ENCODE measurements at places on chromosomes 16 and 17. TPM values are rescaled to one million over a fixed set of nuclear protein-coding genes. Genes with fewer than 3 reads are reported as not detected.

The ASGR2 gene
- not detected for total RNA-seq

The CA5A gene
- total RNA-seq, result not detected

The MEIOC gene
- under 0.01 TPM for total RNA-seq

The RUNDC3A gene
- total RNA-seq, result not detected

The AP2B1 gene
- total RNA-seq, result 58.3 TPM

The NOS2 gene
- not detected for total RNA-seq

The SOX9 gene
- 9.5 TPM for total RNA-seq

Data from bronchus fibroblast of lung (primary cell).